ENCODE measurements at places on chromosomes 6 and 20.

- no peak for DNase-seq
Observed at GRCh38 chr6:26576929-26577719, 19.6 kb upstream of the ABT1 start.

GRCh38 chr20:44691424-44692423 is 23.4 kb upstream of the CCN5 start:
- DNase-seq = no peak

DNA sequence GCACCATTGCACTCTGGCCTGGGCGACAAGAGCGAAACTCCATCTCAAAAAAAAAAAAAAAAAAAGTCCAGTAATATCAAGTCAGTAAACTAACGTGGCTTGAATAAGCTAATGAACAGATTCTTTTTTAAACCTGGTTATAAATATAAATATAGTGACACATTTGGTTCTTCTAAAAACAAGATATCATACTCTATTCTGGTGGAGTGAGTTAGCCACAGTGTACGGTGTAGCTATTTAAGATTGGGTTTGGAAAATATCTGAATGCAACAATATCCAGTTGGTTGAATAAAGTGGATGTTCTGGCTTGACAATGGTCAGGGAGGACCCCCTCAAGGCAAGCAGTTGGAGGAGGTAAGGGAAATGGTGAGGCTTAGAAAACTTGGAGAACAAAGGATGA is 5.9 kb upstream of the DEK start:
- DNase-seq = no peak

DNA sequence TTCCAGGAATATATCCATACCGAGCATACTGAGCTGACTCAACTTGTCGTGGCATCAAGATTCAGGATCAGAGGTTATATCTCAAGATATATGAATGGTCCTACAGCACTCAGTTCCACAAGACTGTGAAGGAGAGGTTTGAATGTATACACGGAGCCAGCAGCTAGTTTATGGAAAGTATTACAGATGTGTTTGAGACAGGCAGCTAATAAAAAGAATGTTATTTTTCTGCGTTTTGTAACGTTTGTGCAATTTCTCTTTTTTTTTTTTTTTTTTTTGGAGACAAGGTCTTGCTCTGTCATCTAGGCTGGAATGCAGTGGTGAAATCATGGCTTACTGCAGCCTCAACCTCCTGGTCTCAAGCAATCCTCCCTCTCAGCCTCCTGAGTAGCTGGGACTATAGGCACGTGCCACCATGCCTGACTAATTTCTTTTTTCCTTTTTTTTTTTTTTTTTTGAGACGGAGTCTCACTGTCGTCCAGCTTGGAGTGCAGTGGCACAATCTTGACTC is 3.4 kb upstream of the FAM110A start:
- no peak for DNase-seq

DNA sequence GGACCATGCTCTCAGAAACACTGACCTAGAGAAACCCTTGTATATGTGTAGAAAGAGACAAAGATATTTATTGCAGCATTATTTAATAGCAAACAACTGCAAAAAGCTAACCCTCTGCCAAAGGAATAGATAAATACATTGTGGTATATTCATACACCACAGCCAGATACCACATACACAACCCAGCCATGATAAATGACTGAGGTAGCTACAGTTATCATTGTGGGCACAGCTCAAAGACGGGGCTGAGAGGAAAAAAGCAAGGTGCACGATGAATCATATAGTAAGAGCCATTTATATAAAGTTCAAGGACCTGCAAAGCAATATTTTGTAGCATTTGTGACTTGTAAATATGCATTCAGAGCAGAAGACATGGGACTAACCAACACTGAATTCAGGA is 30.8 kb downstream of the RSPO4 start:
- no peak for DNase-seq

DNA sequence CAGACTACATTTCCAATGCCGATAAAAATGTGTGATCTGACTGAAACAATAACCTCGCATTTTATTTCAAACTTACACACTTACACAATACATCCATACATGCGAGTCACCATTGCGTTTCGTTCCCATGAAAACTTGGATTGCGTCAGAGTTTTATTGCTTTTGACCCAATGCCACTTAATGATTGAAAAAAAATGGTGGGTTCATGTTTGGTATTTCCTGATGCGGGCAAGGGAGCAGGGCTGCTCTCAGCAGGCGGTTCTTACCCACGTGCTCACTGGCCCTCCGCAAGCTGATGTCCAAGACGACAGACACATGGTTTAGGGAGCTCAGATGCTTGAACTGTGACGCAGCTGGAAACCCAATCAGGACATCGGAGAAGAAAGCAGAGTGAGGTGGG is 281.0 kb upstream of the SULF2 start:
- no peak for DNase-seq

GRCh38 chr20:38836991-38837390 is 31.5 kb downstream of the PPP1R16B start:
- DNase-seq = no peak

GRCh38 chr20:46282669-46283068 is 25.6 kb downstream of the CDH22 start:
- no peak for DNase-seq

GRCh38 chr6:55011034-55011433 is 163.3 kb upstream of the HCRTR2 start:
- DNase-seq = no peak

DNA sequence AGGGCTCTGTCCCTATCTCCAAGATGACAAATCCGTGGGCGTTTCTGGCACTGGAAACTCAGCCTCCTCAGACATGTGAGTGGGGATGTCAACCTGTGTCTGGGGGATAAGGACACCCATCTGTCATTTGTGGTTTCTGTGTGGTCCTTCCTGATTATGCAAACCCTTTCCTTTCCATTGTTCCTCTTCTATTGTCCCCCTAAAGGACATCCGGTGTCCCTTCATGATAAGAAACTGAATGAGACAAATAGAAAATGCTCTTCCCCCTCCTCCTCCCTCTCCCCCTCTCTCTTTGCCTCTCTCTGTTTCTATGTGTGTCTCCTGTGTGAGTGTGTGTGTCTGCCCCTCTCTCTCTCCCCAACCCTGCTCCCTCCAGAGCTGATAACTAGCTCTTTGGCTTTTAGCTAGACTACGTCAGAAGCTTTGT is 11.5 kb upstream of the GLP1R start:
- no peak for DNase-seq

DNA sequence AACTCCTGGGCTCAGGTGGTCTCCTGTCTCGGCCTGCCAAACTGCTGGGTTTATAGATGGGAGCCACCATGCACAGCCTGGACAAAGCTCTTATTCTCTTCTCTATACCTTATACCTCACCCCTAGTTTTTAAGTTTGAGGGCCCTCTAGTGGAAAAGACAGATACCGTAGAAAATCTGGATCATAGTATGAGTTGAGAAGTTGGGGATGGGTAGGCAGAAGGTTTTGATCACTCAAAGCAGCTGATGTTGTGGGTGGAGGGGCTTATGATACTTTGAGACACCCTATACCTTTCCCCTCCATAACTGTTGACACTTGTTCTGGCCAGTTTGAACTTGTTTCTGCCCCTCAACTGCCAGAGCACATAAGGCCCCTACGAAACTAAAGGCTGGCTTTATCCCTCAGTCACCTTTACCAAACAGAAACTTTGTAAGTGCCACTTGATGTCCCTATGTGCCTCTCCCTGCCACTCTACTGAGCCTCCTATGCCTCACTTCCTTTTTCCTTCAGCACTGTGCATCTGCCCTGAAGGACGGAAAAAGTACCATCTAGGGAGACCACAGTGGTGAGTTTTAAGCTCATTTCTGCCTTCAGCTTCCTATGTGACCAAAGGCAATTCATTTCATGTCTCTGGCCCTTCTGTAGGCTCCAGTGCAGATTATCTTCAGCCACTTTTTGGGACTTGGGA is 28.6 kb downstream of the RALY start:
- DNase-seq = peak; percentile 57

GRCh38 chr20:516799-517198 is 26.8 kb downstream of the CSNK2A1 start:
- no peak for DNase-seq

GRCh38 chr6:29723666-29724588 is 693 bp downstream of the HLA-F start:
- peak; percentile 42 for DNase-seq

Data from D341Med (cell line).